Activated T-cell treated with anti-CD3 and anti-CD28 coated beads, Interleukin-2, amount 50 U/mL, for 72 hours (primary cell): ENCODE measurements at places on chromosomes 12 and 14. TPM values are rescaled to one million over a fixed set of nuclear protein-coding genes. Genes with fewer than 3 reads are reported as not detected.

DNA sequence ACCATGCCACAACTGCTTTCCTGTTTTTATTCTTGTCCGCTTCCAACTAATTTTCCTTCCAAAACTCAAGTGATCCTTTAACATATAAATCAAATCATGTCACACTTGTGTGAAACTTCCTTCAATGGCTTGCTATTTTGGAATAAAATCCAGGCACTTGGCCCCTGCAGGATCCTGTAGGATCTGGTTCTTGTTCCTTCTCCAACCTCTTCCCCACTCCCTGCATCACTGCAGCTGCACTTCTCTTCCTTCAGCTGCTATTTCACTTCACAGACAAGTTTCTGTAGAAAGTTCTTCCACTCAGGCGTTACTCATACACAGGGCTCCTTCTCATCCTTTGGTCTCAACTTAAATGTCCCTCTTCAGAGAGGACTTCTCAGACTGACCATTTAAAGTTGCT lies 239.7 kb upstream of the BTG1 start:
- no peak for DNase-seq

DNA sequence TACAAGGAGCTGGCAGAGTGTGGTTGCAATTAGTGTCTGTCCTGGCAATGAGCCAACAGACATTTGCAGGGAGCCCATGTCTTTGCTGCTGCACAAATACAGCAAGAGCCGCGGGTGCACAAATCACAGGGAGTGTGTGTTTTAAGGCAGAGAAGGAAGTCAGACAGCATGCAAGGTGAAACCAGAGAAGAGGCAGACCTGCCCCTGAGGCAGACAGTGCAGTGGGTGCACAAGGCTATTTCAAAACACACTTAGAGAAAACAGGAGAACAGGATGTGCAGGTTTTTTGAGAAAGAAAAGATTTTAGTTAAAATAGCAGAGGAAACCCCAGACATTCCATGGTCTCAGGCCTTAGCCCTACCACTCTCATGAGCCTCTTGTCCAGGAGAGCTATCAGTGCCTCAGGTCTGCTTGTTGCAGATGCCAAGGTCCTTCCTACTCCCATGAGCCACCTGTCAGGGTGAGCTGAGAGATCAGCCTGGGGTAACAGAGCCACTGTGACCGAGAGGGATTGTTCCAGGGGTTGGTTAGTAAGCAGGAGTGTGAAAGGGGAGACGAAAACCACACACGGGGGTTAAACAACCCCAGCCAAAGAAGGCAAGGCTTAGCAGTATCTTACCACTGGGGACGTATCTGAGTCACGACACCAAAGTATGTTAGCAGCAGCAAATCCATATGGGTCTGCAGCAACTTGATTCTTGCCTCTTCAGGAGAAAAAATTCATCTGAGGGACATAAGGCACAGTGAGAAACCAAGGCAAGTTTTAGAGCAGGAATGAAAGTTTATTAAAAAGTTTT lies 78.1 kb downstream of the C14orf132 start:
- peak; percentile 7 for DNase-seq

GRCh38 chr14:101556566-101557320 lies 4.6 kb upstream of the DIO3 start:
- no peak for DNase-seq

DNA sequence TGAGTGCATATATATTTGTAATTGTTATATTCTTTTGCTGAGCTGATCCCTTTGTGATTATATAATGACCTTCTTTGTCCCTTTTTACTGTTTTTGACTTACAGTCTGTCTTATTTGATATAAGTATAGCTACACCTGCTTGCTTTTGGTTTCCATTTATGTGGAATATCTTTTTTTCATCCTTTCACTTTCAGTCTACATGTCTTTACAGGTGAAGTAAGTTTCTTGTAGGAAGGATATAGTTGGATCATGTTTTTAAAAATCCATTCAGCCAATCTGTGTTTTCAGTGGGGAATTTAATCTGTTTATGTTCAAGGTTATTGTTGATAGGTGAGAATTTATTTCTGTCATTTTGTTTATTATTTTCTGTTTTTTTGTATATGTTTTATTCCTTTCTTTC lies 12.1 kb downstream of the GZMH start:
- DNase-seq, result no peak

DNA sequence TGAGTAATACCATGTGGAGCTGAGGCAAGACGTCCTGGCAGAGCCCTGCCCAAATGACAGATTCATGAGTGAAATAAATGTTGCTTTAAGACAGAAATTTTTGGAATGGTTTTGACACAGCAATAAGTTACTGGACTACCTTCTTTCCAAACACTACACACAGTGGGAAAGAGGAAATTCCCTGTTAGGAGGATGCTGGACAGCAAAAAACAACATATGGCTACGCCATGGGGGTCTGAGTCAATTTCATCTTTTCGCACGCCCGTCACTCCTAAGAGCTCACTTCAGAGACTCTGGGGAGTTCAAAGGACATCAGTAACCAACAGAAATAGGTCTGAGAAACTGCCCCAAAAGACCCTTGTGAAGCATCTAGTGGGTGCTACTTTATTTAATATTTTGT lies 55.4 kb downstream of the TMEM132C start:
- DNase-seq, result no peak

GRCh38 chr14:96162741-96163140 lies 41.9 kb upstream of the BDKRB2 start:
- no peak for DNase-seq

- DNase-seq, result no peak
Measured at GRCh38 chr12:79521576-79521975, 169.2 kb downstream of the PAWR start.

DNA sequence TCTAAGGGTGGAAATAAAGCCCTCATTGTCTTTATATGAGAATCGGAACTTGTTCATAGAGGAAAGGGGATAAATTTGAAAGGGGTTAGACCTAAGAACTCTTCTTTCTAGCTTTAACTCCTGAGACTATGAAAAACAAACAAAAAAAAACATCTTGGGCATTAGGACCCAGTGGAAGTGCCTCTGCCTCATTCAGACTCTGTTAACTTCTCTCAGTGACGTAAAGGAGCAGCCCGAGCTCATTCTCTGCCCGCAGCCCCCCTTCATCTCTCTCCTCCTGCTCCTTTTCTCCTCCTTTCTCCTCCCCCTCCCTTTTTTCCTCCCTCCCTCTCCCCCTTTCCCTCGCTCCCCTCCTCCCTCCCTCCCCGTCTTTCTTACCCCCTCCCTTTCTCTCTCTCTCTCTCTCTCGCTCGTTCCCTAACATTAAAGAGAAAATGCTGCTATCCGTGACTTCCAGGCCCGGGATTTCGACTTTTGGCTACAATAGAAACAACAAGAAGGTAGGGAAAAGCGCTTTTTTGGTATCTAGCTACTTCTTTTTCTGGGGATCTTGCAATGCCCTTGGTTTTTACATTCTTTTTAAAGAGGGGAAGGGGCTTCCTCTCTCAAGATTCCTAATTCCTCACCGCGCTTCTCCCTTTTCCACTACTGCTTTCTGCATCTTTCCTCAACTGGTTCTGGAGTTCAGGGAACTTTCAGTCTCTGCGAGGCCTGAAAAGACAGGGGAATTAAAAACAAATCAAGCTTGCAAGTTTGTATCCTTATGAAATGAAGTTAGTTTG lies at the start of gene RBMS2:
RBMS2 (plus strand) TSS at position 231 of the 782 bp plus-strand sequence; CDS start at position 435, 204 bp downstream.
- peak; percentile 37 for DNase-seq

- no peak for DNase-seq
Measured at GRCh38 chr14:20732979-20733635, 12.6 kb upstream of the EDDM3A start.

GRCh38 chr14:67583711-67584644 lies 16.1 kb downstream of the PIGH start:
- DNase-seq, result peak; percentile 35

- DNase-seq, result no peak
Measured at GRCh38 chr12:124854637-124855184, 9.0 kb downstream of the SCARB1 start.

- DNase-seq, result no peak
Measured at GRCh38 chr12:109244073-109244472, 65.0 kb downstream of the FOXN4 start.

DNA sequence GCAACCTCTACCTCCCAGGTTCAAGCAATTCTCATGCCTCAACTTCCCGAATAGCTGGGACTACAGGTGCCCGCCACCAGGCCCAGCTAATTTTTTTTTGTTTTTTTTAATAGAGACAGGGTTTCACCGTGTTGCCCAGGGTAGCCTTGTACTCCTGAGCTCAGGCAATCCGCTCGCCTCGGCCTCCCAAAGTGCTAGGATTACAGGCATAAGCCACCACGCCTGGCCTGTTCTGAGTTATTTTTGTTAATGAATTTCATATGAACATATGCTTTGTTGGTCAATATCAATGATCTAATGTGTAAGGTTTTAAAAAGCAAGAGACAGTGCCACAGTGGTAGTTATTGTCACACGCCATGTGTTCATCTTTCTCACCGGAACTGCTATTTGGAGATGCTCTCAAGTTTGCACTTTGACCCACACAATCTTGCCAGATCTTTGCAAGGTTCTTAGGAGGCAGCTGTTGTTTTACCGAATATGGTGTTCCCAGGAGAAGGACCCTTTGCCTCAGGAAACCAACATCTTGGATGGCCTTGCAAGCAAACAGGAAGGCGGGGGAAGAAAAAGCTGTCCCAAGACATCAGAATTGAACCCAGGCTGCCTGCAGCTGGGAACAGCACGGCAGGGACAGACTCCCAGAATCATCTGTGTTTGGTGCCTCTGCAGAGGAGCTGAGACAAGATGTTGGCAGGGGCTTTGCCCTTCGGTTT lies 30.0 kb downstream of the GALNT16 start:
- no peak for DNase-seq

The STYK1 gene
- 1.8 TPM for total RNA-seq

The TMEM132C gene
- not detected for total RNA-seq

The HSPB8 gene
- not detected for total RNA-seq
